Stimulated activated naive CD4-positive, alpha-beta T cell (primary cell): ENCODE measurements at places on chromosomes 12 and 14.
A peak's percentile ranks its signal among the peaks of the same experiment; 100 is the strongest.

DNA sequence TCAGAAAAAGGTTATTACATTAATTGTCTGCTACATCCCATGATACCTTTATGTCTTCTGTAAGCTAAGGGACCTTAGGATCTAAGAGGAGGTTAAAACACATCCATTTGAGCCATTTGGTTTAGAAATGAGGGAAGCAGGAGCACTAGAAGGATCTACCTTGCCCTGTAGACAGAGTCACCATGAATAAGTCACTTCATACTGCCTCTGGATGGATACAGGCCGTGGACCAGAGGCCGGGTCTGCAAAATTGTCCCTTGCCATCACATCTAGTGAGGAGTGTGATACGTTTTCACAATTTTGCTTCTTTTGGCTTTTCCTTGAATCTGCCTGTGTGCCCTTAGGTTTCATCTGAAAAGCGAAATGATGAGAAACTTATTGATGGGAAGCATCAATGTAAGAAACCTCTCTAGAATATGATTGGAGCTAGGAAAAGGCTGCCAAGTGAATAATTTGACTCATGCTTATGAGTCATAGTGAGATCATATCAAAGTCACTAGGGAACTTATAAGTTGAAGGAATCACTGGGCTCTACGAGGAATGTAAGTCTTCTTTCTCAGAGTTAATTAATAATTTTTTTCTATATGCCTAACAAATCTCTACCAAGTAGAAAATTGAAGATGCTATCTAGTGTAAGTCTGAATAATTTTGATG lies 10.8 kb downstream of the GLRX5 start:
- no peak for DNase-seq

- peak; percentile 72 for DNase-seq
Observed at GRCh38 chr12:2752676-2753371, 41.9 kb upstream of the FKBP4 start.

GRCh38 chr12:14903386-14904098 lies 17.9 kb upstream of the MGP start:
- DNase-seq, result no peak

DNA sequence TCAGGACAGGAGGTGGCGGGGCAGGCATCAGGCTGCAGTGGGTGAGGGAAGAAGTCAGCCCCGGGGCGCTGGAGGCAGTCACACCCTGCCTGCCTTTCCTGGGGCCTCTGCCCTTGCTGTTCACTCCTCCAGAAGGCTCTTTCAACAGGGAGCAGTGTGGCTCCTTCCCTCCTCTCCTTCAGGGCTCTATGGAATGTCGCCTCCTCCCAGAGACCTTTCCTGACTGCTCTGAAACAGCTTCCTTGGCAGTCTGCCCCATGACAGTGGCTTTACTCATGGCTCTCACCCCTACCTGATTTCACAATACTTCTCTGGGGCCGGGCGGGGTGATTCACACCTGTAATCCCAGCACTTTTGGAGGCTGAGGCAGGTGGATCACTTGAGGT lies 7.1 kb downstream of the RHOF start:
- DNase-seq, result peak; percentile 30

DNA sequence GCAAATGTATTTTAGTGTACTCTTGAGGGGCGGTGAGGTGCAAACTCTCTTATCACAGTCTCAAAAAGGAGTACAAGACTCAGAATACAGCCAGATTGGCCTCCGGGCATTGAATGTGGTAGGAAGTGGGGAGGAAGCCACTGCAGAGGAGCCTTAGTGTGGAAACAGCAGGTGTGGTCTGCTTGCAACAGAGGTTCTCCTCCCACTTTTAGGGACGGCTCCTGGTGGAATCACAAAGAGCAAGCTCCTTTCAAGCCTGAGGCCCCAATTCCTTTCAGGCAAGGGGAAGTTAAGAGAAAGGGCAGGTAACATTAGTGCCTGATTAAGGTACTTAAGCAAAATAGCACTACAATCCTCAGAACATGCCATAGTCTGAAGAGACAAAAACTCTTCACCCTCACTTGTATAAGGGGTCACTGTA lies 23.7 kb upstream of the SLC2A3 start:
- no peak for DNase-seq

GRCh38 chr12:59404109-59404650 lies 191.6 kb upstream of the SLC16A7 start:
- DNase-seq, result no peak

DNA sequence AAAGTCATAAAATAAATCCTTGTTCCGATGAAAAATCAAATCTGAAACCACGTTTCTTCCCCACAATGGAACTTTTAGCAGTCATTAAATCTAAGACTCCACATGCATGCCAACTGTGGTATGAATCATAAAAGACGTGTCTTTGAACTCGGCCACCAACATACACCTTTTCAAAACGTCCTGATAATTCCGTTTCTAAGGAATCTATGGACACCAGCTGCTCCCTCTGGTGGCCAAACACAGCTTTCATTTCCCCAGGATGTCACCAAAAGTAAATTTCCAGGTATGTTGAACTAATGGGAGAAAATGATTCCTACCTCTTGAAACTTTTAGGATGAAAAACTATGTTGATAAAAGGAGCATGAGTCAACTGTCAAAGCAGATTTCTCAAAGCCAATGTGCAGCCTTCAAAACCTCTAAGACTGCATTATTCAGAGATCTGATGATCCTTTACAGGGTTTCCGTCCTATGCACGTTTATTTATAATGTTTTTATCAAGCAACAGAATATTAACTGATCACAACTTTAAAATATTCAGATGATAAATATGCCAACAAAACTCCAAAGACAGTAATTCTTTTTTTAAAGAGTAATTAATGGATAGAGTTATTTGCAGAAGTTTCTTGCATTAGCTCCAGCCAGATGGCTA lies 96.2 kb downstream of the CIT start:
- no peak for DNase-seq
